ENCODE measurements at places on chromosomes 5 and 9.

- DNase-seq = no peak
These were observed 201.7 kb upstream of the TAS2R1 start for GRCh38 chr5:9831823-9832222.

DNA sequence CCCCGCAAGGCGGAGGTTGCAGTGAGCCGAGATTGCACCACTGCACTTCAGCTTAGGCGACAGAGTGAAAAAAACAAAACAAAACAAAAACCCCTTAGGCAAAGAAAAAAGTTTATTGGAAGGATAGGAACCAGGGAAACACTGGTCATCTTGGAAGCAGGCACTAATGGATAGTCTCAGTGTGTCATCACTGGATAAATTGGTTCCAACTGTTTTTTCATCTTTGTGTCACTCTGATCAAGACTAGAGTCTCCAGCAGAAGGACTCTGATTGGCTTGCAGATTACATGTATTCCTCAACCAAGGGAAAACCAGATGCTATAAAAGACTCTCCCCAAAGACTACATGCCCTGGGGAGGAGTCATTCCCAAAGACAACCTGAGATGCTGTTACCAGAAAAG is 35.0 kb upstream of the HMHB1 start:
- DNase-seq = no peak

DNA sequence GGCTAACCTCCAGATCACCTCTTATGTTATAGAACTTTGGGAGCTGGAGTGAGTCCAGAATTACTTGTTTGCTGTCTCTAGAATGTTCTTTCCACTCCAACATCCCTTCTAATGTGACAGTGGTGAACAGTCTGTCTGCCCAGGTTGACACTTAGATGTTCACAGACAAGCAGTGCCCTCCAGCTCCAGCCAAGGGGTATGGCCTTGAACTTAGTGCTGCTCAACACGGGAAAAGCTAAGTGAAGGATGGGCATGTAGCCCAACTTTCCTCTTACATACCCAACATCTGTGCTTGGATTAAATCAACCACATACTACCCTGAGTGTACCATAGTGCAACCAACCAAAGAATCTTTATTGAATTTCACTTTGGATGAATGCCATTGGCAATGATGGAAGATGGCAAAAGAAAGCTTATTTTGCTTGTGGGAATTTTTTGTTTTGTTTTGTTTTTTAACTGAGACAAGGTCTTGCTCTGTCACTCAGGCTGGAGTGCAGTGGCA is 201.2 kb downstream of the NXNL2 start:
- DNase-seq = no peak

GRCh38 chr9:136438548-136439480 is 831 bp downstream of the INPP5E start:
- DNase-seq = peak; percentile 57

DNA sequence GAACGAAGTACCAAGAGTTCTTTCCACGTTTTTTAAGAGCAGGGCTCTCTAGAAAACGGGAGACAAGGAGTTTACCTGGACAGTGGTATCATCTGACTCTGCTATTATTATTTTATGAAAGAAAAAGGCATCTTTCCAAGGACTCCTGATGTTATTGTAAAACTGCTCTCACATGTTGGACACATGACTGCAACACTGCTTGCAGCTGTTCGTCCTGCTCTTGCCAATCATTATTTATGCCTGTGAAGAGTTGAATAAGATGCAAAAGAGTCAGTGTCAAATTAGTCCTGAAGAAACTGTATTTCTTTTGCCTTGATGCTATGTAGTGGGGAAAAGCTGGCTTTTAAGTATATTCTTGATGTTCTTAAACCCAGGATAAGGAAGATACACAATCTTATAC is 284.5 kb upstream of the PTGER4 start:
- DNase-seq = no peak

DNA sequence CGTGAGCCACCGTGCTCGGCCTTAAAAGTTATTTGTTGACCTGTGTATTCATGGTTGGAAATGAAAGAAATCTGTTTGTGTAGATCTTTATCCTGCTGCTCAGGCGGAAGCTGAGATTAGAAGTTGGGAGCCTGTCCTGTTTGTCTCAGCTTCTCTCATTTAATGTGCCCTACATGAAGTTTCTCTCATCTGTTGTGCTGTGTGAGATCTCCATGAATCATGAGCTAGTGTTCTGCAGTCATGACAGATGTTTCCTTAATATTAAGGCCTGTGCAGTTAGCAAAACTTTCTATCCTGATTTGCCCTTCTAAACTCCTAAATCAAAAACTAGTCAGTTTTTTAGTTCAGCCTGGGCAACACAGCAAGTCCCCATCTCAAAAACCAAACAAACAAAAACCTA is 59.5 kb downstream of the FAM78A start:
- DNase-seq = no peak

DNA sequence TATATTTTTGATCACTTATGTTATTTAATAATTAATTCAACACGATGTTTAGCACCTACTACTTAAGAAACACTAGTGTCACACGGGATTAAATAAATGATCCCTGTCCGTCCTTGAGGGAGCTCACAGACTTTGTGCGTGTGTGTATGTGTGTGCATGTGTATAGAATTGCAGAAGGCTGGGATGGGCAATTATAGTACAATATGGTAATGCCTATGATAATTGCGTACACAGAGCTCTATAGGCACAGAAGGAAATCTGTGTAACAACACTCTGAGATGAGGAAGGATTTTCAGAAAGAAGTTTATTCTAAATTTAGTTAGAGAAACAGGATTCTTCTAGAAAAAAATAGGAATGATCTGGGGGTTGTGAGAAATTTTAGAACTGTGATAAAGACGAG is 76.9 kb downstream of the CDH12 start:
- DNase-seq = no peak

- DNase-seq = no peak
These were observed 13.6 kb downstream of the TRMO start for GRCh38 chr9:97908705-97909104.

- no peak for DNase-seq
These were observed 16.5 kb downstream of the DNAI1 start for GRCh38 chr9:34475097-34475496.

DNA sequence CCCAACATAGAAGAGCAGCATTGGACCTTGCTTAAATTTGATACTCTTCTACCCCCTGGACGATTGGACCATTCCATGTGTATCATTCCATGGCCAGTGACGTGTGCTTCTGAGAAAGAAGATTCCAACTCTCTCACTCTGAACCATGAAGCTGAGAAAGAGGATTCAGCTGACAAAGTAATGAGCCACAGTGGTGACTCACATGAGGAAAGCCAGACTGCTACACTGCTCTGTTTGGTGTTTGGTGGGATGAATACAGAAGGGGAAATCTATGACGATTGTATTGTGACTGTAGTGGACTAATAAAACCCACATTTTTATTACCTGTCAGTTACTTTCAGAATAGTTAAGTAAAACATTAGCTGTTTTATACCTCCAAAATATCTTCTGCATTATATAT is 7.5 kb downstream of the HSPA5 start:
- DNase-seq = no peak

DNA sequence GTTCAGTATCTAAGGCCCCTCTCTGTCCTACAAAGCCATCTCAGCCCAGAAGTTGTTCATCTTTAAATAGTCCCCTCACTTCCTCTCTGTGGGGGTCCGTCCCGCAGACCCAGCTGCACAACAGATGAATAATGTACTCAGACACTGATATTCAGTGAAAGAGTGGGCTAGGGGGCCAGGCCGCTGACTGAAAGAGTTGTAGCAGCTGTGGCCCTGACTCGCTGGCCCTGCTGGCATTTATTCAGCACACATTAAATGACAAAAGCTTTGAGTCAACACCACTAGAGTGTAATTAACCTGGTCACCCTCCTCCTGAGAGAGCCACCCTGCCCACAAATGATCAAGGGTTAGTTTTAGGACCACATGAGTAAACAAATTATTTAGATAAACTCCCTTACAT is 76.3 kb downstream of the MED10 start:
- no peak for DNase-seq

GRCh38 chr9:99873531-99873930 is 32.9 kb upstream of the STX17 start:
- no peak for DNase-seq

DNA sequence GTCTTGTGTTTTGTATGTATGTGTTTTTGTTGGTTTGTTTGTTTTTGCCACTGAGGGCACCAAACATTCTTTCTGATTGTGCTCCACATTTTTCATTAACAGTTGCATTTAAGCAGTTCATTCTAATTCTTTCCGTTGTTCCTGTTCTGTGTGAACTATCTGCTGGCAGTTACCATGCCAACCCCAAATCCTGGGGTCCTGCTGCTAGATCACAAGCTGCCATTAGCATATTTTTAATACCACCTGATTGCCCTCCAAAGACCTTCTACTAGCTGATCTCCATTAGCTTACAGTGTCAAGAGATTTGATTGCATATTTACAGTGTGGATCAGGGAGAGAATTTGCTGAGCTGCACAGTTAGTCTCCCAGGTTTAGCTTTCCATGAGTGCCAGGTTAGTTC is 40.6 kb upstream of the STARD4 start:
- DNase-seq = no peak

- no peak for DNase-seq
These were observed 4.2 kb downstream of the CARD19 start for GRCh38 chr9:93100276-93100636.

DNA sequence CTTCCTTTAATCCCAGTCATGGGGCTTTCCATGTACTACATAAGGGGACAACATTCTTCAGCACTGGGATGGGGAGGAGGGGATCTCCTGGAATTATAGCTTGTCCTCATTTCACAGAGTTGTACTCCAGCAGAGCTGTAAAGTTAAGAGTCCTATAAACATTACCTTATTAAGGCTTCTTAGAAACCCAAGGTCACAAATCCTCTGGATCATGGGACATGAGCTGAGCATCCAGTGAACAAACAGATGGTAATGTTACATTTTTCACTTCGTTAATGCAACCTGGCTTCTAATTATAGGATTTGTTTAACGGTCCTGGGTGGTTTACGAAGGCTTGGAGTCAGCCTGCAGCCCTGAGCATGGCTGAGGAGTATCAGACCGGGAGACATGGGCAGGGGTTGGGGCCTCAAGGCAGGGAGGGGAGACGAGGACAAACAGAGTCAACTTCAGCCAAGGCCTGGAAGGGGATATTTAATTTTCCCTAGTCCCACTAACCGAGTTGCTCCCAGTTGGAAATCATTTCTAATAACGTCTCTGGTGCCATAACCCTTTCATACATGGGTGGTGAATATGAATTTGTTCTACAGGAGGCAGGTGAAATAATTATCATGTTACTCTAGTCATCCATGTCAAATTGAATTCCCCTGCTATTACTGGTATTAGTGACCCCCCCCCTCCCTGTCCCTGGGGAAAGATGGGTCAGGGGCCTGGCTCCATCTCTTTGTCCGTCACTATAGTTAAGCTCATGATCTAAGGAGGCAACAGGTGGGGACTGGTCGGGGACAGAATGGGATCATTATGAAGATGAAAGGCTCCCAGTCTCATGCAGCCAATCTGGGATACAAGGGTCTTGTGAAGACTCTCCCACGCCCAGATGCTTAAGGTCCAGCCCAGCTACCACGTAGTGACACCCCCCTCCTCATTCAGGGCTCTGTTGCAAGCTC is 10.7 kb upstream of the IL17B start:
- no peak for DNase-seq

- DNase-seq = no peak
These were observed 22.6 kb upstream of the HK3 start for GRCh38 chr5:176921714-176922113.

- no peak for DNase-seq
These were observed 197.1 kb downstream of the TMC1 start for GRCh38 chr9:72718503-72718902.

- no peak for DNase-seq
These were observed 67.0 kb downstream of the NR3C1 start for GRCh38 chr5:143336485-143336884.

DNA sequence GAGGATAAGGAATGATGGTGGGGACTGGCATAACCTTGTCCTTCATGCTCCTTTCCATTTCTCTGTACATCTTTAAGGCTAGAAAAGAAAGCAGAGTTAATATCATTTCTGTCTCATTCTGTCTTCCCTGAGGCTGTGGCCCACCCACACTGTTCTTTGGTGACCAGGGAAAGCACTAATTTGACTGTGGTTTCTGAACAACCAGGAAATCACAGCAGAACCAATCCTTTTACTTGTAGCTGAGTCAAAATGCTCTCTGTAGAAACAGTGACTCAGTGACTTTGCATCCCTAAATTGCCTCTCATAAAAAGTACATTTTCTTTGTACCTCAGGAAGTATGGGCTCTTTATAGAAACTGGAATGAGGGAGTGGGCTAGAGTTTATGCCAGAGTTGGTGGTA is 28.1 kb downstream of the IL33 start:
- no peak for DNase-seq

GRCh38 chr5:65808818-65809217 is 86.8 kb downstream of the NLN start:
- DNase-seq = no peak

- DNase-seq = no peak
These were observed 391 bp downstream of the RALGDS start for GRCh38 chr9:133120501-133121197.

DNA sequence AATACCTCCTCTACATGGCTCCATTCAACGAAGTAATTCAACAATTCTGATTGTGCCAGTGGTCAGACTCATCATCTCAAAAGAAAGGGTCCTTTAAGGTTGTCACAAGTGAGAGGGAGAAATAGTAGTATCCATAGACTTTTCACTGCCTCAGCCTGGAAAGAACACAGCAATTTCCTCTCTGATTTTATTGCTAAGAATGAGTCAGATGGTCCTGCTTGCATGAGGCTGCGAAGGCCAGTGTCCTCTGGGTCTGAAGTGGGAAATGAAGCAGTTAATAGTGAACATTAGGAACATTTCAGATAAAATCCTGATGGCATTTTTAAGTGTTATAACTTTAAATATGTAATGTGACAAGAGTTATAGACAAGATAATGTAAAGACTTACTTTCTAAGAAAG is 979.0 kb downstream of the EFNA5 start:
- no peak for DNase-seq

GRCh38 chr5:541539-542318 is 17.5 kb upstream of the SLC9A3 start:
- DNase-seq = no peak

DNA sequence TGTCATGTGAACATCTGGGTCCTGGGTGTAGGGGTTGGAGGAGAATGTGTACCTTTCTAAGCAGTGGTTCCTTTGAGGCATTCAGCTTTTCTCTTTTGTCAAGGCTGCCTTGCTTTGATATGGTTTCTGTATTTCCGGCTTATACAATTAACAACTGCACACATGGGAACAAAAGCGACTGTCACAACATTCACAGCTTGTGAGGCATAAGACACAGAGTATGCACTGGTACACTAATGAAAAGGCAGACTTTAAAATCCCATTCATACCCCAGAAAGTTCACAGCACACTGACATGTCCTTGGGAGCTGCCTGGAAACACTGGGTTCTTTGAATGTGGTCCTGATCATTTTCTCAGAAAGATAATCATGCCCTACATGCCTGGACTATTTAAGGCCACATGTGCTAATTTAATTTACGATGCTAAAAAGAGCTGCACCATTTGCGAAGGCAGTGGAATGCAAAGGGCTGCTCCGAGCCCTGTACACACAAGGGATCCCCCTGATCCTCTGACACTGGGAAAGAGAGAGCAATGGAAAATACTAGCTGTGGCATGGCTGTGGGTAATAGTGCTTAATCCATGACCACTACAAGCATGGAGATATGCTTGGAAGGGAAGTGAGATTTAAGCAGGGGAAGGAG is 131.8 kb downstream of the EFNA5 start:
- DNase-seq = no peak
